ENCODE measurements at places on chromosomes 11 and 22.

DNA sequence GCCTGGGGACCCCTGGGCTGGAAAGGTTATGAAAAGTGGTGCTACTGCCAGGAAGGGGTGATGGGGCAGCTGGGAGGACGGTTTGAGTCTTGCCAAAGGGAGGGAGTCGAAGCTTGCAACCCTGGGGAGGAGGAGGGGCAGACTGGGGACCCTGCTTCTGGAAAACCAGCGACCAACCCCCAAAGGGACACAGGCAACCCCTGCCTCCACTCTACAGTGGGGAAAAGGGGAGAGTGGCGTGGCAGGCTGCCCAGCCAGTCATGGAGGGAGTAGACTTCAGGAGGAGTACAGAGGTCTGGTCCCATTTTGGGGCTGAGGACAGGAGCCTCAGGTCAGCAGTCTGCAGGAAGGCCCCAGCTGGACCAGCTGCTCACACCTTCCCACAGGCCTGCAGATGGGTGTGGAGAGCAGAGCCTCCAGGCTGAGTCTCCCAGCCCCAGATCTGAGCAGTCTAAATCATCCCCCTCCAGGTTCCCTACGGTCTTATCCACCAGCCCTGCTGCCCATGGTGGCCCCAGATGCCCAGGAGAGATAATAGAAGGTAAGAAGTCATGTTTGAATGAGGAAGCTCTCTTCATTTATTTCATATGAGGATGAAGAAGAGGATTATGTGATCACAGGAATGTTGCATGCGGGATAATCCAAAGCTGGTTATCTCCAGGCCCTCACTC lies 3.3 kb downstream of the DDT start:
- H3K4me3 ChIP-seq = peak overlapping the region; percentile 11
- peaks cover 25% of the 10 kb centered on the region for H3K4me1 ChIP-seq
- H3K27me3 ChIP-seq = no peaks in the 10 kb centered on the region
- peak overlapping the region; percentile 4 for H3K27ac ChIP-seq
- no peak for DNase-seq

DNA sequence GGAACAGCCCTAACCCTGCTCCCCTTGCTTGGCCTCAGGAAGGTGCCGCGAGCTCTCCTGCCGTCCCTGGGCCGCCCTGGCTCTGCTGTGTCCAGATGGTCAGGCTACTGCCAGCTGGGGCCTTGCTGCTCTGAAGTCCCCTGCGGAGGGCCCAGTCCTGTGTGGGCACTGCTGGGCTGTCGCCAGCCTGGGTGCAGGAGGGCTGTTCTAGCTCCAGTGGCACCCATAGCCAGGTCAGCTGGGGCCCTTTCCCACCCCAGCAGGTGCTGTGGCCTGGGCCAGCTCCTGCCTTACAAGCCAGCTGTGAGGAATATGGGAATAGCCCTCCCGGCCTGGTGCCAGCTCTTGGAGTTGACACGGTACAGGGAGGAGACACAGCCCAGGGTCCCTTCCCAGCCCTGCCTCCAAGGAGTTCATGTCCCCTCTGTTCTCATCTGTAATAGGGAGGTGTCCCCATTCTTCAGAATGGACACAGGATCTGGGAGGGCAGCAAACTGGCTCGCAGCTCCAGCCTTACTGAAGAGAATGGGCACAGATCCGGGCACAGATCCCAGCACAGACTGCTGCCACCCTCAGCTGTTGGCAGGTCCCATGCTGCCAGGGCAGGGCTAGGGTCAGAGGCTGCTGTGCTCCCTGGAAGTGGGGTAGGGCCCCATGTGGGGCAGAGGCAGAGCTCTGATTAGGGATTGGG lies 3.9 kb downstream of the DERL3 start:
- no peak overlapping the region for H3K4me3 ChIP-seq
- H3K27ac ChIP-seq = no peak overlapping the region
- no peak for DNase-seq
- peaks cover 27% of the 10 kb centered on the region for H3K36me3 ChIP-seq

DNA sequence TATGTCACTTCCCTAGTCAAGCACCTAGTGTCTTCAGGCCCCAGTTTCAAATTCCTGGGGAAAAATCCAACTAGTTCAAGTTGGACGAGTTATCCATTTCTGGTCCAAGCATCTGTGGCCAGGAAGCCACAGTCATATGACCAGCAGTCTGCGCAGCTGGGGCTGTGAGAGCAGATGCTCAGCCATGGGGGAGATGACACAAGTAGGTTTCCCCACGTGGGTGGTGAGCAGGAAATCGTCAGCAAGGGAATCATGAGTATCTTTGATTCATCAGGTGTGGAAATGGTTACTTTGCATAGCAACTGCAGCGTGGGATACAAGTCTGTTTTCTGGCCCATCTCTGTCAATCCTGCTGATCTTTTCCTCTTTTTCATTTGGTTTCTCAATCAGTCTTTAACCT lies 185.3 kb downstream of the C11orf91 start:
- H3K27ac ChIP-seq = no peak overlapping the region
- H3K27me3 ChIP-seq = peaks cover 56% of the 10 kb centered on the region
- DNase-seq = no peak
- no peaks in the 10 kb centered on the region for H3K36me3 ChIP-seq
- no peak overlapping the region for H3K4me3 ChIP-seq
- no peaks in the 10 kb centered on the region for H3K4me1 ChIP-seq

- H3K36me3 ChIP-seq = no peaks in the 10 kb centered on the region
- DNase-seq = no peak
- H3K27me3 ChIP-seq = no peaks in the 10 kb centered on the region
These were observed 1164.1 kb upstream of the CNTN5 start for GRCh38 chr11:97856666-97857065.

DNA sequence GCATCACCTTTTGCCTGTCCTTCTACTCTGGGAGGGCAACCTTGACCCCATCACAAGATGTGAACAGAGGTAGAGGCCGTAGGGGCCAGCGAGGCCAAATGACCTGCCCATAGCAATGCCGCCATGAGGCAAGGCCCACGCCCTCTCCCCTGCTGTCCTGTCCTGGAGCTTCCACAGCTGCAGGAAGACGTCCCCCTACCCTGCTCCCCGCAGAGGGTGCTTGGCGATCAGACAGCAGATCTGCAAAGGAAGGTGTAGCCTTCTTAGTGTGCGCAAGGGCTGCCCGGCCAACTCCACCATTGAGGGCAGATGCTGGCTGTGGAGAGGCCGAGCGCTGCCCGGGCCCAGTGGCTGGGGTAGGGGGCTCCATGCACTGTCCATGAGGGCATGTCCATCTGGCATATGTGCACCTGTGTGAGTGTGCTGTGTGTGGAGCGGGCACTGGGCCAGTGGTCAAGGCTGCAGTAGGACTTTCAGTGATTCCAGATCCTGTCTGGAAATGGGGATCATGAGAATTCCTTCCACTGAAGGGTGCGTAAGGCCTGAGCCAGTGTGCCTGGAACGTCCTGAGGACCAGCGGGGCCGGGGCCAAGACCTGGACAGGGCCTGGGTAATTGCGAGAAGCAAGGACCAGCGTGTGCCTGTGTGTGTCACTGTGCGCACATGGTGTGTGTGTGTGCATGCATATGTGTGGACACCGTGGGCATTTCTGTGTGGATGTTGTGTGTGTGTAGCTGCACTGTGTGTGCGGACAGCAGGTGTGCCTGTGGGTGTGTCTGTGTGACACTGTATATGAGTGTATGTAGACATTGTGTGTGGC lies 11.0 kb downstream of the TRPM5 start:
- no peak overlapping the region for H3K27ac ChIP-seq
- no peak for DNase-seq
- H3K4me3 ChIP-seq = no peak overlapping the region

GRCh38 chr22:40797427-40797826 lies 21.7 kb downstream of the SLC25A17 start:
- H3K36me3 ChIP-seq = peaks cover 25% of the 10 kb centered on the region
- no peak overlapping the region for H3K27ac ChIP-seq
- H3K27me3 ChIP-seq = no peaks in the 10 kb centered on the region
- H3K4me1 ChIP-seq = no peaks in the 10 kb centered on the region

- H3K27ac ChIP-seq = peak overlapping the region; percentile 94
- H3K4me1 ChIP-seq = peaks cover 55% of the 10 kb centered on the region
- DNase-seq = no peak
- no peaks in the 10 kb centered on the region for H3K27me3 ChIP-seq
- peaks cover 52% of the 10 kb centered on the region for H3K36me3 ChIP-seq
These were observed 10.4 kb downstream of the JAML start for GRCh38 chr11:118214210-118214914.

DNA sequence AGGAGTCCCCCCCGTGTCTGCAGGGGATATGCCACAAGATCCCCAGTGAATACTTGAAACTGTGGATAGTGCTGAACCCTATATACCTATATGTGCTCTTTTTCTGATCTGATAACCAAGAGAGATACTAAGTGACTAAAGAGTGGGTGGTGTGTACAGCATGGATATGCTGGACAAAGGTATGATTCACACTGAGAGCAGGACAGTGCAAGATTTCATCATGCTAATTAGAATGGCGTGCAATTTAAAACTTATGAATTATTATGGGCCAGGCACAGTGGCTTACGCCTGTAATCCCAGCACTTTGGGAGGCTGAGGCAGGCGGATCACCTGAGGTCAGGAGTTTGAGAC lies 90.2 kb upstream of the ALKBH3 start:
- no peak for DNase-seq
- H3K4me1 ChIP-seq = no peaks in the 10 kb centered on the region
- no peak overlapping the region for H3K27ac ChIP-seq
- H3K4me3 ChIP-seq = no peak overlapping the region
- H3K36me3 ChIP-seq = peaks cover 5% of the 10 kb centered on the region

DNA sequence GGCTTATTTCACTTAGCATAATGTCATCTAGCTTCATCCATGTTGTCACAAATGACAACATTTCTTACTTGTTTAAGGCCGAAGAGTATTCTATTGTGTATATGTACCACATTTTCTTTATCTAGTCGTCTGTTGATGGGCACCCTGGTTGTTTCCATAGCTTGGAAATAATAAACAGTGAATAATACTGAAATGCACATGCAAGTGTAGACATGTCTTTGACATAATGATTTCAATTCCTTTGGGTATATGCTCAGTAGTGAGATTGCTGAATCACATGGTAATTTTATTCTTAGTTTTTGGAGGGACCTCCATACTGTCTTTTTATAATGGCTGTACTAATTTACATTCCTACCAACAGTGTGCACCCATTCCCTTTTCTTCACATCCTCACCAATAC lies 508.0 kb downstream of the NELL1 start:
- no peak for DNase-seq
- H3K27me3 ChIP-seq = no peaks in the 10 kb centered on the region
- peaks cover 2% of the 10 kb centered on the region for H3K36me3 ChIP-seq

All from effector memory CD8-positive, alpha-beta T cell (primary cell).